Renal cortical epithelial cell (primary cell): ENCODE measurements at places on chromosomes 3 and 15.

DNA sequence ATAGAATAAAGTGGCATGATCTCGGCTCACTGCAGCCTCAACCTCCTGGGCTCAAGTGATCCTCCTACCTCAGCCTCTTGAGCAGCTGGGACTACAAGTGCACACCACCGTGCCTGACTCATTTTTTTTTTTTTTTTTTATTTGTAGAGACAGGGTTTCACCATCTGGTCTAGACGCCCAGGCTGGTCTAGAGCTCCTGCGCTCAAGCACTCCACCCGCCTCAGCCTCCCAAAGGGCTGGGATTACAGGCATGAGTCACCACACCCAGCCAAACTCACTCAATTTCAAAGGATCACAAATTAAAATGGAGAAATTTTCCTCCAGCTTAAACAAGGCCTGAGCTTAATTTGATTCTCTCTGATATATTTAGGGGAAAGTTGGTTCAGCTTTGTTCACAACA lies 27.3 kb upstream of the NMB start:
- DNase-seq, result peak; percentile 56

DNA sequence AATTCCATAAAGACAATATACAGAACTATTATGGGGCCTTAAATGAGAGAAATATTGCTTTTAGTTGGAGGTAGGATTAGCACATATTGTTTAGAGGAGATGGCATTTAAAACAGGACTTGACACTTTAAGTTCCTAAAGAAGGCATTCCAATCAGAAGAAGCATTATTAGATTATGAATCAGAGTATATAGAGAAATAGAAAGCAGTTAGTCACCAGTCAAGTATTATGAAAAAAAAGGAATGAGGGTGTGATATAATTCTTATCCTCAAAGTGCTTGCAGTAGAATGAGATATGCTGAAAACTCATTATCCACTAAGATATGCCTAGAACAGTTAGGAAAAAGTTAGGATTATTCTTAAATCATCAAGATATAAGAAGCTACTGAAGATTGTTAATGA lies 456.2 kb downstream of the ZNF385D start:
- DNase-seq, result peak; percentile 42

- DNase-seq, result no peak
These were observed 266.1 kb downstream of the CGGBP1 start for GRCh38 chr3:87792534-87793336.

DNA sequence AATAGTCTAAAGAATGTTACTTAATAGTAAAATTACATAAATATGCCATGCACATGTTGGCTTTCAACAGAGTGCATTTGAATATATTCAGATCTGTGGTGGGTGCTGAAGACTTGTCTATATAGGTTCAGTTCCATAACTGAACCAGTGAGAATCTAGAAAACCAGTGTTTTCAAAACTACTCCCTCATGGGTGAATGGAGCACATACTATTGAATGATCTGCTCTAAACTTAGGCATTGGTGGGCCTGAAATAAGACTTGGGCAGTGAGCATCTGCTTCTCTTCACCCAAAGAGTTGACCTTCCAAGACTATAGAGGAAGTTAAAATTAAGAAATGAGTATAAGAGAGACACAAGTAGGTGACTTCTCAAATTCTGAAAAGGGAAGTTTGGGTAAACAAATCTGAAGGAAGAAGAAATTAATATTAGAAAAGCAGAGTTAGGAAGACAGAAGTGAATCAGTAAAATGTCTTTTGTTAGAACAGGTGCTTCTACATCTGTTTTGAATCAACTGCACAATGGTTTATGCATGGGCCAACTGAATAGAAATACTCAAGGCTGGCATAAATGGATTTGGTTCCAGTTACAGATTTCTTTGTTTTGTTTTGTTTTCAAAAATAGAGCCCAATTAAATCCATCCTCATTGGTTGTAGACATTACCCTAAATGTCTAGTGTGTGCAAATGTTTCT lies 19.3 kb downstream of the ALCAM start:
- DNase-seq, result no peak

- DNase-seq, result no peak
These were observed 7.3 kb upstream of the RHOV start for GRCh38 chr15:40881351-40881750.

DNA sequence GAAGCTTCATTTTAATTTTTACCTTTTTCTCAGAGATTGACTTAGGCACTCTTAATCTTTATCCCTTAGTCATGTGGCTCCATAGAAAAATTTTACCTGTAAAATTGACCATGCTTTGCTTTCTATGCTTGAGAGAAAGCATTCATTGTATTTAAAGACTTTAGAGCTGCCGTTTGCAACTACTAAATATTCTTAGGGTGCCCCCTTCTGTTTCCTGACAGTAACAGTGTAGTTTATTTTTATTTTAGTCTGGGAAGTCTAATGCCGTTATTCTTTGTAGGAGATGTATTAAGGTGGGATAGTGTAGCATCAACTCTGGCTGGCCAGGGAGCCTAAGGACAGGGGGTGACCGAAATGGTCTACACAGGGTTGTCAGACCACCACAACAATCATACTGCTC lies 84.5 kb upstream of the SYNPR start:
- DNase-seq, result peak; percentile 11

GRCh38 chr3:98367464-98368246 lies 14.0 kb downstream of the OR5K4 start:
- DNase-seq, result no peak

GRCh38 chr3:119042162-119042561 lies 7.5 kb upstream of the IGSF11 start:
- no peak for DNase-seq

DNA sequence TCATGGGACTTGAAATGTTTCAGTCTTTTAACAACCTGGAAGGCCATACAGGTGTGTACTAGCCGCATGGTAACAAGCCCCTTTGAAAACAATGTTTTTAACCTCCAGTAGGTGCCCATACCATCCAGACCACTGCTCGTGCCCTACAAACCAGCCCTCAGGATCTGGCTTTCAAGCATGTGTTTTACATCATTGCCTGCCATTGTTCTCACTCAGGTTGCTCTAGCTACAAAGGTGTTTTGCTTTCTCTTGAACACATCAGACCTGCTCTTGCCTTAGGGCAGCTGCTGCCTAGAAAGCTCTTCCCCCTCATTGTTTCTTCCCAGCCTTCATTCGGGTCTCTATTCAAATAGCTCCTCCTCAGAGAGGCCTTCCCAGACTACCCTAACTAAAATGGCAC lies 32.3 kb upstream of the MAP3K13 start:
- DNase-seq, result peak; percentile 79

DNA sequence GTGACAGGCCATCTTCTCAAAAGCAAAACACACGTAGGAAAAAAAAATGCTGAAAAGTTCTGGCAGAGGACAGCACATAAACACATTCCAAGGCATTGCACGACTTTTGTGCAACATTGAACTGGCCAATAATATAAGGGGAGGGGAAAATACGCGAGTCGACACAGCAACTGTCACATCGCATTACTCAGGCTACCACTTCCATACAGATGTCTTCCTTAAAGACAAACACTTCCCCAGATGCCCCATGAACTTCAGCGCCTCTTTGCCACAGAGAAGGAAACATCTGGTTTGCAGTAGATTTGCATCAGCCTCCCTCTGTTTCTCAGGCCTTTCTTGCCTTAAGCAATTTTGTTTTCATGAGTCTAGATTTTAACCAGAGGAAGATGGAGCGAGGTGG lies 144.4 kb upstream of the IGF1R start:
- DNase-seq, result no peak

GRCh38 chr3:81033185-81033584 lies 728.3 kb downstream of the GBE1 start:
- DNase-seq, result no peak

- DNase-seq, result no peak
These were observed at the start of gene SPRED1 for GRCh38 chr15:38252481-38253350. Gene SPRED1, plus strand, starts transcription at chr15:38252836. Its CDS starts 350 bp downstream, at chr15:38253186.

DNA sequence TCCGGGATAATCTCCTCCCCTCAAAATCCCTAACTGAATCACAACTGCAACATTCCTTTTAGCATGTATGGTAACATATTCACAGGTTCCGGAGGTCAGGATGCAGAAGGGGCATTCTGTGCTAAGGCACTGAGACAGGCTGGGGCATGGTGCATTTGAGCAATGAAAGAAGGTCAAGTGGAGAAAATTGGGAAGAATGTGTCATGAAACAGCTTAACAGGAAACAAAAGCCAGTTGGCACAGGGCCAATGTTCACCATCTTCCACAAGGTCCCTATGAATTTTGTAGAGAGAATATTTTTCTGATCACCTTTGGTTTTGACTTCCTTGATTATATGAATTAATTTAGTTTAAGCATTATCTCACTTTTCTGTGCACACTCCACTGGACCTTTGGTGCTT lies 587.7 kb upstream of the NR2F2 start:
- DNase-seq, result no peak

GRCh38 chr15:92324101-92324963 lies 69.3 kb upstream of the ST8SIA2 start:
- no peak for DNase-seq

- no peak for DNase-seq
These were observed 213.6 kb downstream of the RBMS3 start for GRCh38 chr3:29494305-29495036.

- no peak for DNase-seq
These were observed 207.0 kb upstream of the ONECUT1 start for GRCh38 chr15:52997123-52997522.

DNA sequence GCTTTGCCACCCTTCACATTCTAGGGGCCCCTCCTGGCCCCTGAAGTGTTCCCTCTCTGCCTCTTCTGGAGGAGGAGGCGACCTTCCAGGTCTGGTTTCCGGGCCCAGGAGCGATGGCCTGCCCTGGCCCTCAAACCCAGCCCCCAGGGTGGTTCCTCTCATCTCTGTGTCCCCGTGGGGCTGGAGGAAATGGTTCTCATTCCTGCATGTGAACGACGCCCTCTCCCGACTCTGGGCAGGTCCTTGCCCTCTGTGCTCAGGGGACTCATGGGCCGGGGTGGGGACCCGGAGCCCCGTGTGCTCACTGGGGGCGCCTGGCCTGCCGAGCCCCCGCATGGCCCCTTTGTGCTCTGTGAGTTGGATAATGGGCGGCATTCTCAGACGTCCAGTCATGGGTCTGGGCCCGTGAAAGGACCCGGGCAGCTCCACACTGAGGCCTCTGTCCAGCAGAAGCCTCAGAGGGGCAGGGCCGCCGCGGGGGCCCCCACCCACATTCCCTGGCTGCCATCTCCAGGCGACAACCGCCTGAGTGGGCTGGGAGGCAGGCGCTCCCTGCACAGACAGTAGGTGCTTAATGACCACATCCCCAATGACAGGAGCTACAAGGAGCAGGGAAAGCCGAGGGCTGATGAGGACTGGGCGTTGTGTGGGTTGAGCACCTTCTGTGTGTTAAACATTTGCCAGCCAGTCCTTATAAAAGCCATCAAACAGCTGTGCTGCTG lies 5.5 kb upstream of the PLXND1 start:
- DNase-seq, result no peak

DNA sequence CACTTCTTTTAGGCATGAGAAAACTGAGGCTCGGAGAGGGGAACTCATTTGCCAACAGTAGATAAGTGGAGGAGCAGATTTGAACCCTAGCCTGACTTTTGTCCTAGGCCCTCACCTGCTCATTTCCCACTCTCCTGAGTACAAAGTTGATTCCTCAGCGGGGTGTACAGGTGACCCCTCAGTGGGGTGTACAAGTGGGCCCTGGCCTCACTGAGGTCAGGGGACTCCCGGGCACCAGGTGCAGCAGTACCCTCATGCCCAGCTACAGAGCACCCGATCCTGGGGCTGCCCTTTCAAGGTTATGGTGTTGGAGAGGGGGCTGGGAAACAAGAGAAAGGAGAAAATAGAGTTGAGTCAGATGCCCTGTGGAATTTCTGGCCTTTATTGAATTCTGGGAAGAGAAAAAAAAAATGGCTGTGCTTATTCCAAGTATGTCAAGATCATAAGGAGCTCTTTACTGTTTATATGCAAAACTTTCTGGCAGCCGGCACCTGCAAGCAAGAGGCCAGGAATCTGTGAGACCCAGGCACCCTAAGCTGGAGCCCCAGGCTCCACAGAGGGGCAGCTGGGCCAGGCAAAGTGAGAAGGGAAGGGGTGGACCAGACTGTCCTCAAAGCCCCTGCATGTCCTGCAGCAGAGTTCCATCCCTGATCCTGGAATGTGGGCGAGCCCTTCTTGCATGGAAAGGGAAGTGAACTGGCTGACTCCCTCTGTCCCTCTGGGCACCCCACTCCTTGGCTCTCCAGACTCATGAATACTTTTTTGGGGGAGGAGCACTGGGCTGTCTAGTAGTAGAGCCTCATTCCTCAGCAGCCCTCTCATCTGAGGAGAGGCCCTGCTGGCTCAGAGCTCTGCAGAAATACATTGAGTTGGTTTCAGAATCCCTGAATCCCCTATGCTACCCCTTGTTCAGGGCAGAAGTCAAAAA lies 43.1 kb downstream of the AMOTL2 start:
- peak; percentile 80 for DNase-seq

DNA sequence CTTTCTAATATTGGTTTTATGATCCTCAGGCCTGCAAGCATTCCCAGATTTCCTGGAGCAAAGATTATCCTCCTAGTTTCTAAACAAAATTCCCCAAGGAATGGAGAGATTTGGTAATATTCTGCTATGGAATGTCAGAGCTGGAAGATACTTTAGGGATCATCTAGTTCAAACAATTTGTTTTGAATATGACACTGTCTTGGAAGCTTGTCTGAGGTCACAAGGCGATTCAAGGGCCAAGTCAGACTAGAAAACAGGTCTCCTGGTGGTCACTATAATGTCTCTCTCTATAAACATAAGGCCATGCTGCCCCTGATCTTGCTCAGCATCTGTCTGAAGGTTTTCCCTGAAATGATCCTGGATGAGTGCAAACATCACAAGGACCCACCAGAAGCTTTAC lies 143.4 kb upstream of the BCL6 start:
- DNase-seq, result no peak

DNA sequence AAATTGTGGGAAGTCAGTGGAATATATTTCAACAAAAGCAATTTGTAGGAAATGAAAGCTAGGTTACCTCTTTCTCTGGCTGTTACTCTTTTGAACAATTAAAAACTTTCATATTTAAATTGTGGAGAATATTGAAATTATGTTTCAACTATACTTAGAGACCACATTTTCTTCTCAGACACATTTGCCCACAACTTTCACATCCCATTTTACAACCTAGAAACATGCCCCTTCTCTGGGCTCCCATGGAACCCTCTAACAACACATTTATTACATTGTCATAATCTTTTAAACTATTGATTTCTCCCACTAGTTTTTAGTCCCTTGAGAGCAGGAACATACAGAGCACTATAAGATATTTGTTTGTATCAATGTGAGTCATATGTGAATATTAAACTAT lies 211.7 kb upstream of the TTC14 start:
- DNase-seq, result no peak

GRCh38 chr3:54243056-54243931 lies 120.9 kb downstream of the CACNA2D3 start:
- DNase-seq, result no peak

DNA sequence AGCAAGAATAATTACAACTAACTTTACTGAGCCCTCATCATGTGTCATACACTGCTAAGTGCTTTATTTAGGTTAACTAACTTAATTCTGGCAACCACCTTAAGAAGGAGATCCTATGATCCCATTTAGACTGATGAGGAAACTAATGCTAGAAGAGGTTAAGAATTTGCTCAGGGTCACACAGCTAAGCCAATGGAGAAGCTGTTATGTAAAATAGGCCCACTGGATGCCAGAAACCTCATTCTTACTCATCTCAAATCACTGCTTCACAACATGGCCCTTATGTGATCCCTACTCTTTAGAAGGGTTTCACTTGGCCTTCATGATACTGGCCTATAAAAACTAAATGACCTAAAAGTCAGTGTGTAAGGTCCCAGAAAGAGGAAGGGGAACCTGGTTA lies 41.2 kb downstream of the IMPG2 start:
- no peak for DNase-seq

- no peak for DNase-seq
These were observed 85.0 kb downstream of the FOXP1 start for GRCh38 chr3:71498543-71498942.

GRCh38 chr3:104988496-104988895 lies 378.2 kb upstream of the ALCAM start:
- DNase-seq, result peak; percentile 28
